ENCODE measurements at places on chromosomes 5 and 9.

- no peak for DNase-seq
These were observed 21.6 kb downstream of the FBXW11 start for GRCh38 chr5:171984748-171985419.

DNA sequence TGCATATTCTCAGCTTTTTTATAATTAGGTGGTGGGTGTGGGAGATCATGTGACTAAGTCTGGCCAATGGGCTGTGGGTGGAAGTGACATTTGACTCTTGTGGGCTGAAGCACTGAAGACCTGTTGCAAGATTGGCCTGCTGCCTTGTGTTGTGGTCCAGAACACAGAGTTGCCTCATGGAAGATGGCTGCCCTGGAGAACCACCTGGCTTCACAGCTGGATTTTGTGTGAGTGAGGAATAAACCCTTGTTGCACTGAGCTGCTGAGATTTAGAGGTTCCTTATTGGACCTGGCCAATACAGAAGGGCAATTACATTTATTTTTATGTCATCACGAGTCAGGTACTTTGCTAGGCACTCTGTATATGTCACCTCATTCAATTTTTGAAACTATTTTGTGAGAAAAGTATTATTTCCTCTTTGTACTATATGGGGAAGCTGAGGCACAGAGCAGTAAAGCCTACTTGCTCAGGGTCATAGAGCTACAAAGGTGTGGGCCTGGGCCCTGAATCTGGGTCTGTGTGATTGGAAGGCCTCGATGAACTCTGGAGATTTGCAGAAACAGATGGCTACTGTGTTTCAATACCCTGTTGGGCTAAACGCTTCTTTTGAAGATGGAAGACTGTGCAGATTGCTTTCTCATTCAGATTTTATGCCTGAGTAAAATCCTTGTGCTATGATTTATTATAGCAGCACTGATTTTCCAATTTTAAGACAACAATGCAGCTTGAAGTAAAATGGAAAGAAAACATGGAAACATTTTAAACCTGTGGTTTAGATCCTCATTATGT is 71.2 kb upstream of the TBC1D2 start:
- peak; percentile 70 for DNase-seq

DNA sequence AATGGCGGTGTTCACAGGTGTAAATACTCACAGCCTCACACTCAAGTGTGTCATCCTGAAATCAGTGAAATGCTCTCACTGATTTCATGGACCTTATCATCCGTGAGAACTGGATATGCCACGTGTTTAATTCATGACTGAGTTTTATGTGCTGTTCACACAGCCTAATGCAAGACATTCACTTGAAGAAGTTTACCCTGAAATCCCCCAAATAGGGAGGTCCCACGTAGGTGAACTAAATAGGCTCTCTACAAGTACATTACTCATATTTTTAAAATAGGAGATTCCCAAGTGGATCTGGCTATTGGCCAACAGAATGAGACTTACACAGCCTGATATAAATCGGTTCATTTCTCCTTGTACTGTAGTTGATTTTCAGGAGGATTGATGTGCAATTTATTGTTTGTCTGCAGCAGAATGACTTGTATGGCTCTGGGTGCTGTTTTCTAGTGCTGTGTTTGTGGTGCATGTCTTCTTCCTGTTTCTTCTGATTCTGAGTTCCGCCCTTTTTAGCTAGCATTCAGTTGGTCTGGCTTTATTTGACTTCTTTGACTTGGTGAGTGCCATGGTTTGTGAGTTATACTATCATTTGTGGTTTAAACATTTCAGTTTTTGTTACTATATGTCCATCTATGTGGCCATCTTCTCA is 25.1 kb downstream of the TRIO start:
- no peak for DNase-seq

DNA sequence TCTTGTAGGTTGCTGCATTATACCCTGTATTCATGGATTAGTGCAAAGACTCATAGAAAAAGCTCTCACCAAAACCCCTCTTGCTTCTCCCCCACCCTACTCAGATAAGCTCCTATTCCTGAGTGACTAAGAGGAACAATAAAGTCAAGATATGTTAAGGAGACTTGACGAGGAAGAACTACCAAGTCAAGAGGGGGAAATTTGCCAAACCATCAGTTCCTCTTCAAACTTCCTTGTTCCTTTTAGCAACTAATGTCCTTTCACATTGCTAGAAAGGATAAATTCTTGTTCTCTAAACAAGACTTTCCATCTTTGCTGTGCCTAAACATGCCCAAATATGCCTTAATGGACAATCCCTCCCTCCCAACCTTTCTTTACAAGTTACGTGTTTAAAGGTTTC is 27.0 kb downstream of the CNOT8 start:
- no peak for DNase-seq

DNA sequence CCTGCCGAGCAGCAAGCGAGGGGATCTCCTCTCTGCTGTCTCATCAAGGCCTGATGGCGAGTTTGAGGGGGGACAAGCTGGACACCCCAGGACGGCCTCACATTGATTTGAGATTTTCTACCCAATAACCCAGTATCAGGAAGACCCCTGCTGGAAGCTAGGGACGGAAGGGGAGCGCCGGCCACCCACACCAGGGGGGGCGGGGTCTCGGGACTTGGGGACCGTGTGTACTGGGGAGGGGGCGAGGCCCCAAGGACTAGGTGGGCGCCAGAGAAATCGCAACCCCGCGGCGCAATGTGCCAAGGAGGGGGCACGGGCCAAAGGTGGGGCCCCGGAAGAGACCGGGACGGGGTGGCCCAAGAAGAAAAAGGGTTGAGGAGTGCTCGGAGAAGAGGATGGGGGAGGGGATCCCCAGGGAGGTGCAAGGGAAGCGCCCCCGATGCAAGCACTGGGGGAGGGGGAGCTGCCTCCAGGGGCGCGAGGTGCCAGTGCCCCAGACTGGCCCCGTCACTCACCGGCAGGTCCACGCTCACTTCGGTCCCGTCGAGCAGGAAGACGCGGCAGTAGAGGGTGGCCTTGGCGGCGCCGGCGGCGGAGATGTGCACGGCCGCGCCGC is 1.1 kb downstream of the EPB41L4B start:
- peak; percentile 42 for DNase-seq

DNA sequence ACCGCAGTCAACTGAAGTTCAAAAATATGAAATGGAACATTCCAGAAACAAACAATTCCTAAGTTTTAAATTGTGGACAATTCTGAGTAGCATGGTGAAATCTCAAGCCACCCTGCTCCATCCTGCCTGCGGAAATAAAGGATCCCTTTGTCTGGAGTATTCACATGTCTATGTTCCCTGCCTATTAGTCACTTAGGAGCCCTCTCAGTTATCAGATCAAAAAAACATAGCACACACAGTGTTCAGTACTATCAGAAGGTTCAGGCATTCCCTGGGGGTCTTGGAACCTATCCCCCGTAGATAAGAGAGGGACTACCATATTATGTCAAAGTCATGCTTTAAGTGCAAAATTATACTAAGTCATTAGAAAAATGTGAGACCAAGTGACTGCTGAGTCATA is 300.8 kb downstream of the SEMA5A start:
- DNase-seq = no peak

GRCh38 chr5:149282027-149282965 is 10.6 kb downstream of the AFAP1L1 start:
- DNase-seq = no peak

- DNase-seq = no peak
These were observed 75.3 kb downstream of the ADAMTS2 start for GRCh38 chr5:179269781-179270543.

- no peak for DNase-seq
These were observed 11.3 kb downstream of the KLF9 start for GRCh38 chr9:70403166-70403565.

GRCh38 chr9:83706676-83707517 is 861 bp downstream of the UBQLN1 start:
- DNase-seq = peak; percentile 51

GRCh38 chr9:96413302-96414221 is 4.6 kb downstream of the ZNF367 start:
- no peak for DNase-seq

DNA sequence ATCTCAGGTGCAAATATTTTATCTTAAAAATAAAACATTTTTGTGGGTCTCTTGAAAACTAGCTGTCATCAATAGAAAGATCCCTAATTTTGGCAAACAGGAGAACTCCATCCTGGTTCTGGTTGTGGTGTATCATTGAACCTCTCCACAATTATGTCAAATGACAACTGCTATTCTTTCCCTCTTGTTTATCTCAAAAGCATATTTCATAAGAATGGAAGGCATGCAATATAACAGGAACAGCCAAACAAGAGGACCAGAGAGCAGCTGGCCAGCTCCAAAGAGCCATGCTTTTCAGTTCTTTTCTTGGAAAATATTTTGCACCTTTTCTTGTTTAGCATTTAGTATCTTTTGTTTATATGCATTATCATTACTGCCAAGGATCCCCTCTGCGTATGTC is 125.4 kb downstream of the ADAMTS6 start:
- no peak for DNase-seq

DNA sequence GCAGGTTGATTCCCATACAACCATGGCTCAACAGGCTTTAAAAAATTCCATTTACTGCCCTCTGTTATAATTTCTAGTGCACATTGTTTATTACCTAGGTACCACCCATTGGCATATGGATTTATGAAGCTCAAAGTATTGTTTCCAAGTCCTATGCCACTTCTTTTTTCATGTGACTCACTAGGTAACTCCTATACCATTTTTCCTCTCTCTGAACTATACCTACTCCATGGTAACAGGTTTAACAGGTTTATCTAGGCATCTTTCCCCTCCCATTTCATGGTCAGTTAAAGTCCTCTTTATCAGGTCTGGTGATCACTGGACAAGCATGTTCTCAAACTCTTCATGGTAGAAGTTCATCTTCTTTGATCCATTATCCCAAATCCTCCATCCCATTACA is 49.6 kb upstream of the ABCA1 start:
- DNase-seq = no peak

DNA sequence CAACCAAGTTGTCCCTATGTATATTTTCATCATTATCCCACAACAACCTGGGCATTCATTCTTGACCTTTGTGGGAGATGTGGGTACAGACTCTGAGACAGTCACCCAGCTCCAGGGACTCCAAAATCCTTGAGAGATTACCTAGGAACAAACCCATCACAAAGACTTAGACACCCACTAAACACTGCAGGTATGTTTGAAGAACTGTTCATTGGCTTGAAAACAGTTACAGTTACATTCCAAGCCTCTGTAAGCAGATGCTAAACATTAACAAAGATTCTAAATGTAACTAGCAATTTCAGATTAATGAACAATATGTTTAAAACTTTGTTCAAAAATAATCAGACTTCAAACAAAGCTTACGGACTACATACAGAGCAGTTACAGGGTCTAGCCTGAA is 24.7 kb downstream of the DEPDC1B start:
- DNase-seq = no peak

- DNase-seq = no peak
These were observed 57.9 kb upstream of the FST start for GRCh38 chr5:53422539-53422938.

- no peak for DNase-seq
These were observed 100.4 kb upstream of the ZNF618 start for GRCh38 chr9:113775749-113776148.

GRCh38 chr9:94622087-94622800 is 17.1 kb downstream of the FBP1 start:
- DNase-seq = no peak

- DNase-seq = no peak
These were observed 212.9 kb downstream of the ACTL7B start for GRCh38 chr9:108642871-108643270.

- DNase-seq = no peak
These were observed 377.3 kb downstream of the KIAA0825 start for GRCh38 chr5:94240993-94241651.

GRCh38 chr5:89421035-89421434 is 538.1 kb upstream of the MEF2C start:
- no peak for DNase-seq

DNA sequence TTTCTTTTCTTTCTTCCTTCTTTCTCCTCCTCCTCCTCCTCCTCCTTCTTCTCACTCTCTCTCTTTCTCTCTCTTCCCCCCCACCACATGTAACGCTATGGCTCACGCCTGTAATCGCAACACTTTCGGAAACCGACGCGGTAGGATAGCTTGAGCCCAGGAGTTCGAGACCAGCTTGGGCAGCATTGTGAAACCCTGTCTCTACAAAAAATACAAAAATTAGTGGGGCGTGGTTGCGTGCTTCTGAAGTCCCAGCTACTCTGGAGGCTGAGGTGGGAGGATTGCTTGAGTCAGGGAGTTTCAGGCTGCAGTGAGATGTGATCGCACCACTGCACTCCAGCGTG is 736 bp upstream of the GLDC start:
- DNase-seq = no peak

DNA sequence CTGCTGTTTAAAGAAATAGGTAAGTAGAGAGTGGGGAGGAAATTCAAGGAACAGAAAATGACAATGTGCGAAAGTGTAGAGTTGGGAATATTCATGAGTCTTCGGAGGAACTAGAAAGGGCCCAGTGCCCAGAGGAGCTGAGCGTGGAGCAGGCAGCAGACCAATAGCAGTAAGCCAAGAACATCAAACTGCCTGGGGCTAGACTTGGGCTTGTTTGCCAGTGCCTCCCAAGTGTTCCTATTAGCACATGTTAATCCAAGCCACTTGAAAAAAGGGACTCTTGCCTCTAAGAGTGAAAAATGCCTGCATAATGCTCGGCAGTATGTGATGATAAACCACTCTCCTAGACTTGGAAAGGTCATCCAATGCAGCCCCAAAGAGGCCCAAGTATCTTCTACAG is 1.2 kb upstream of the TAL2 start:
- DNase-seq = no peak

- DNase-seq = no peak
These were observed 141.0 kb downstream of the OLFM1 start for GRCh38 chr9:135228345-135228982.

DNA sequence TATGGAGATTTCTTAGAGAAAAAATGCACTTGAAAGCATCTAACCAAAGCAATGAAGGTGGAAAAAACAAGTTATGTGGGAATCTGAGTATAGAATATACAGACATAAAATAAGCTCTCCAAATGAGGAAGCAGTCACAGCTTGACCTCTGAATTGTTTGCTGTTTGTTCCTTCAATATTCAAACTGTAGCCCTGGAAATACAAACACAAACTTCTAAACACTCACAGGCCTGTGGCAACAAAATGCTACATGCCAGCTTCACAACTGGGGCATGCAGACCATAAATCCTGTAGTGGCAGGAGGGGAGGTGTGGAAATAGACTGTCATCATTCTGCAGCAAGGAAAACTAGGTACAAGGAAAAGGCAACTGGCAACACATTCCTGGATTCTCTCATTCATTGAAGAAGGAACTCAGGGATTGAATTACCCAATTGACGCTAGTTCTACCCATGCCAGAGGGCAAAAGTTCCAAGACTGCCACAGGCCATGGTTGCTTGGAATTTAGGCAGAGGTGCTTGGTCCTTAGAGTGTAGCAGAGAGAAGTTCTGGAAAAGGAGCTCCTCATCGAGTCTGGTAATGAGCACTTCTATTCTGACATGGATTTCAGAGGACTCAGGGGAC is 349.6 kb downstream of the PDE4D start:
- no peak for DNase-seq

GRCh38 chr9:19511694-19512093 is 102.9 kb downstream of the ACER2 start:
- DNase-seq = no peak

DNA sequence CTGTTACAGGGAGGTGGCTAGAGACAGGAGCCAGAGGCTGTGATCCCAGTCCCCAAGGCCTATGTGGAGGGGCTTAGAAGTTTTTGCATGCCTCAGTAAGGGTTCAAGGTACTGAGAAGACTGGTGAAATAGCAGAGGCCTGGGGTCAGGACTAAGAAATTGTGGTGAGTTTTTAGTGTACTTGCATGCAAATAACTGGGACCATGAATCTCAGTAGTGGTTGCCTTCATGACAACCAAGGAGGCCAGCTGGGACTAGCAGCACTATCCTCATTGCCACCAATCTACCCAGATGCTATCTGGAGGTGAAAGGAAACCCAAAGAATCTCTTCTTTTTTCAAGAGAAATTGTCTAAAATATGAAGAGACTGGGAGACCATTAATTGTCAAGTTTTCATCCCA is 395.1 kb downstream of the CETN3 start:
- DNase-seq = no peak
